ENCODE measurements at places on chromosomes 2 and 18.
A peak's percentile ranks its signal among the peaks of the same experiment; 100 is the strongest.

- no peak for DNase-seq
Observed at GRCh38 chr2:48714245-48714644, 41.3 kb downstream of the LHCGR start.

- peak; percentile 91 for DNase-seq
Observed at GRCh38 chr2:201618744-201619662, 24.3 kb downstream of the TMEM237 start.

- DNase-seq: no peak
Observed at GRCh38 chr2:171852366-171852888, 41.6 kb downstream of the SLC25A12 start.

GRCh38 chr2:17249249-17249648, 269.0 kb downstream of the RAD51AP2 start:
- no peak for DNase-seq

DNA sequence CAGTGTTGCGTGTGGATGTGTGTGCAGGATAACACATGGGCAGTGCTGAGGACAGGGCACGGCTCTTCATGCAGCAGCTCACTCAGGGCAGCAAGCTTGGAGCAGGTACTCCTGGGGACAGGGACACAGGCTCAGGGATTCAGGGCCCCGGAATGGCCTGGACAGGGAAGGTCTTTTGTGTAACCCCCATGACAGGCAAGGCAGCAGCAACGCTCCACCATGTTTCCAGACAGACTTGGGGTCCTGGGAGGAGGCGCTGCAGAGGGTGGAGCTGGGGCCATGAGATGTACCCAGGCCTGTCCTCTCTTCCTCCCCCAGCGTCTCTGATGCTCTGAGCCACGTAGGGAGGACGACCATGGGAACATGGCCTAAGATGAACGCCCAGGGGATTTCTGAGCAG, 58.3 kb downstream of the ADNP2 start:
- no peak for DNase-seq

- no peak for DNase-seq
Observed at GRCh38 chr18:48293954-48294898, 115.0 kb downstream of the ZBTB7C start.

GRCh38 chr18:22355598-22355997, 62.1 kb downstream of the CTAGE1 start:
- no peak for DNase-seq

- DNase-seq: no peak
Observed at GRCh38 chr2:12202313-12203075, 456.1 kb downstream of the LPIN1 start.

DNA sequence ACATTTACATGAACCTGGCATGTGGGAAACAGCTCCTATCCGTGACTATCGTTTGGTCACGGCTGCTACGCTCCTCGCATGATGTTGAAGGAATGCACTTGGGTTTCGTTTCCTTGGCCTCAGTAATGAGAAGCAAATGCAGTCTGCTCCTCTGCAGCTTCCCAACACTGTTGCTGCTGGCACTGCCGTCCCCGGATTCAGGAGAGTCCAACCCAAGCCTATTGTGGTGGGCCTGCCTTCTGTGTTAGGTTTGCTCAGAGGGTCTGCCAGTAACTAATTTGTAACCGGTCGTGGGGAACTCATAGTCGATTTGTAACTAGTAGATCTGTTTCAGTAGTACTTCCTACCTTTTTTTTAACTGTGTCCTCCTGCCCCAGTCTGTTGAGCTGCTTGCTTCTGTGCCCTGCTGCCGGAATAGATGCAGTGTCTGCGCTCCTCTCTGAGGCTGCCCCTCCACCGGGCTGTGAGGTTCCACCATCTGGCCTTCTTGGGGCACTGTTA, 58.4 kb downstream of the WDSUB1 start:
- DNase-seq: no peak

DNA sequence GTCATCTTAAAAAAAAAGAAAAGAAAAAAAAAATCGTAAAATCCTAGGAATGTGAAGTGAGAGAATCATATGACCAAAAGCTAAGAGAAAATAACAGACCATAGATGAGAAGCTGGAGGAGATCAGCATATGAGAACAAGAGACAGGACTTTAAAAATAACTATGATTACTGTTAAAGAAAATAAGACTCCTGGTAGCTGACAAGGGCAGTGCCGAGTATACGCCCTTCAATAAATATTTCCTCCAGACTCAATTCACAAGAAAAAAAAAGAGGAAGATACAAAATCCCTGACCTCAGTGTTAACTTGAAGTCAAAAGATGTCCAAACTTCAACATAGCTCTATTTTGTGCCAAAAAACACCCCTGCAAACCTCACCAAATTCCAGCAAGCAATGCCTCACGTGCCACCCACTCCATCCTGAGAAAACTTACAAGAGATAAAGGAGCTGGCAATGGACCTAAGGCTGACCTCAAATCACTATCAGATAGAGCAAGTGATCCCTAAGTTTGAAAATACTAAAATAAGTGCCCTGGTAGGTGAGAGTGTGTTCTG, 817.2 kb downstream of the SOCS6 start:
- no peak for DNase-seq

DNA sequence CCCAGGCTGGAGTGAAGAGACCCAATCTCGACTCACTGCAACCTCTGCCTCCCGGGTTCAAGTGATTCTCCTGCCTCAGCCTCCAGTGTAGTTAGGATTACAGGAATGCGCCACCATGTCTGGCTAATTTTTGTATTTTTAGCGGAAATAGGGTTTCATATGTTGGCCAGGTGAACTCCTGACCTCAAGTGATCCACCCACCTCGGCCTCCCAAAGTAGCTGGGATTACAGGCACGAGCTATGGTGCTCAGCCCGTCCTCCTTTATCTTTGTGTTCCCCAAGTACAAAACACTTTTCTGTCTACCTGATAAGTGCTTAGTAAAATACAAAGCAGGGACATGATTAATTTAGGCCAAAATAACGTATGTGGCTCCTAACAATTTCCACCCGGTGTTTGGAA, 91.2 kb upstream of the STK17B start:
- no peak for DNase-seq

DNA sequence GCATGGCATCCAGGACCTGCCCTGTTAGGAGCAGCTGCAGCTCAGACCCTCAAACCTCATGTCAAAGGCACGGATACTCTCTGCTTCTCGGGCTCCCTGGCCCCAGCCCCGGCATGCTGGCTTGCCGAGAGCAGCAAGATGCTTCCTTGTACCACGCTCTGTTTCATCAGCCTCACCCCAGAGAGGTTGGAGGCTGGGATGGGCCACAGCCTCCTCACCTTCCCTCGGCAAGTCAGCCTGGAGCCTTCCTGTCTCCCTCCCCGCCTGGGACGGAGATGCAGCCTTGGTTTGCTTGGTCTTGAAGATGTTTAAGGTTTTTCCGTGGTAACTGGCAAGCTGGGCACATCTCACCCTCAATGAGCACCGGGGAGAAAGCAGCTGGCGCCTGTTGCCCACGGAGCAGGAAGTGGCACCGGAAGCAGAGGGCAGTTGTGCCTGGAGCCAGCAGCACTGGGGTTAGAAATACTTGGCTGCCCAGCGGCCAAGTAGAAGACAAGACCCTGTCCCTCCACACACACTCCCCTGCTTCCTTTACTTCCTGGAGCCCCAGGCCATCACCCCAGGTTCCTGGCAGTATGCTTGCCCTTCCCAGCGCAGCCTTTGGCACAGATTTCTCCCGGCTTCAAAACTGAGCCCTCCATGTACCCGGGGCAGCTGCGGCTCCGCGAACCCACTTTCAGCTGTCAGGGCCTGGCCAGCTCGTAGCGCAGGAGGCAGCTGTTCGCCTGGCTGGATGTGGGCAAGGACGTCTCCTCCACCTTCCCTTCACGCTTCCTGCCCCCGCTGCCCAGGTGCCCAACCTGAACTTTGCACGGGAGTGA, 17.4 kb downstream of the FBLN7 start:
- DNase-seq: peak; percentile 72

- no peak for DNase-seq
Observed at GRCh38 chr2:165804719-165805118, 10.7 kb upstream of the GALNT3 start.

DNA sequence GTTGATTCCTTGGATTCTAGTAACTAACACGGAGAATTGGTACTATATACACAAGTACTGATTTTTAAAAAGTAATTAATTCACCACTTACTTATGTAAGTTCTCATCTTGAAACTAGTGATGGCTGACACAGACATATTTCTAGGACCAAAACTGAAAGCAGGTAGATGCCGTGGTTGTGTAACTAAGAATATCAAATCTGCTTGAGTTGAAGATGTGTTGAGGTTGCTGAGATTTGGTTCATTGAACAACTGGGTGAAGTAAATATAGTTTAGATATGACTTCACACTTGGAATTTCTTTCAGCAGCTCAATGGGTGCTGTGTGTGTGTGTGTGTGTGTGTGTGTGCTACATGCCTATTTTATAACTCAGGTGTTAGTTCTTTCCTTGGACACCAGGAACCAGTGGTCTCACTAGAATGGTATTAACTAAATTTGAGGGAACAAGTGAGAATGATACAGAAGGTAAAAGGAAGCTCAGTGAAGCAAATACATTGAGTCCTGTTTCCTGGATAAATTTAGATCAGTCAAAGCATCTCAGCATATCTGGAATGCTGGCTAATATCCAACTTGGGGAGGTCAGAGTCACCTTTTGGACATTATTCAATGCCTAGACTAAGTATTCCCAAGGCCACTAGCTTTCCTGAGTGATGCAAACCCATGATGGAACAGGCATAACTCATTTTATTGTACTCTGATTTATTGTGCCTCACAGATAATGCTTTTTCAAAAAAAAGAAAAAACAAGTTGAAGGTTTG, 110.7 kb upstream of the ZEB2 start:
- no peak for DNase-seq

DNA sequence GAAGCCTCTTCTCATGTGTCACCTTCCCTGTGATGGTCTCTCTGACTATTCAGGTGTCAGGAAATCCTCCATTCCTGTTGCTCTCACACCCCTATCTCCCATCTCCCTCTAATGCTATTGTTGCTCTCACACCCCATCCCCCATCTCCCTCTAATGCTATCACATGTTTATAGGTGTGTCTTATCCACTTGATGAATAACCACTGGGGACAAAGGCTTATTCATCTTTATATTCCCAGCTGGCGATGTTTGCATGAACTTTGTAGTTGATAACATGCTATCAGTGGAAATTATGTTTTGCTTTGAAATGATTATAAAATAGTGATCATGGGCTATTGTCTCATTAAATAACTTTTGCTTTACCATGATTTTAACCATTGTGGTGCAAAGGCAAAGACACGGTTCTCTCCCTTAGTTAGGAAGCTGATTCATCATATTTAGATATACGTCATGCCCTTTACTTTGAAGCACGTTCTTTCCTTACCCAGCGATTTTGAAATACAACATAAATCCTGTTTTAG, 220.5 kb downstream of the PMAIP1 start:
- DNase-seq: no peak

DNA sequence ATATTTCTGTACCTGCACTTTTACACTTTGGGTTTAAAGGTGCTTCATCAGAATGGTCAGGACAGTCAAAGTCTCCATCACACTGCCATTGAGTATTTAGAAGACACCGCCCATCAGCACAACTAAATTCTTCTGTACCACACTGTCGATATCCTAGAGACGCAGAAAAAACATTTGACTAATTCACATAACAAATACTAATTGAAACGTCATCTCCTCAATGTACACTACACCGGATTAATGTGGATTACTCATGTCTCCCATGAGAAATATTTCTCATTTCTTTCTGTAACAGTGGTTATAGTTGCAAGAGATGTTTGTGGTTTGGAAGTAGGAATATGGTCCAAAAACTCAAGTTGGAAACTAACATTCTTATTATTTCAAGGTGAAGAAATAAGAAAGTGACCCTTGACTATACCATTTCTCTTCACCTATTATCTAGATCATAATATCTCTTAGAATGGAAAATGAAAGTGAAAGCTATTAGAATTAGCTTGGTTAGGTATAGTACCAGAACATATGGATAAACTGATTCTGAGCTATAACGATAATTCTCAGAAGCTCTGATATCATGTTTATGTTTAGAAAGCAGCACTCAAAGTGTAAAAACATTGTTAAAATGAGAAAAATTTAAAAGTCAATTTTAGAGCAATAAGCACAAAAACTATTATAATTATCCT, 1627.7 kb downstream of the LRP1B start:
- DNase-seq: no peak

GRCh38 chr18:23384778-23385736, 68.0 kb upstream of the RIOK3 start:
- DNase-seq: no peak

- no peak for DNase-seq
Observed at GRCh38 chr2:177161741-177162460, 50.7 kb upstream of the HNRNPA3 start.

GRCh38 chr2:11995456-11995855, 249.0 kb downstream of the LPIN1 start:
- no peak for DNase-seq

DNA sequence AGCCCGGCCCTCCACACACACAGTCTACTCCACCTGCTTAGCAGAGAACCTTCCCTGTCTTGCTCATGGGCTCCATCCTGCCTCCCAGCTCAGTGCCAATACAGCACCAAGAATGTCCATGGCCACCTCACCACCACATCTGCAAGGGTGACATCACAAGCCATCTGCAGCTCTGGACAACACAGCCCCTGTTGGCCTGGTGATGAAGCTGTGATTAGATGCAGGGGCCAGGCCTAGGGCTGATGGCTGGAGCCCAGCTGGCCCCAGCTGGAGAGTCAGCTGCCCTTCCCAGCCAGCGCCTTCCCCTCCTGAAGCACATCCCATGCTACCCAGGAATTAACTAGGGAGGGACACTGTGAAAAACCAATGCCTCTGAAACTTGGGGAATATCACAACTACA, 91.1 kb downstream of the TTC32 start:
- DNase-seq: no peak

GRCh38 chr2:194696690-194697089, 960.3 kb upstream of the SLC39A10 start:
- no peak for DNase-seq
